ENCODE measurements at places on chromosomes 4 and X. TPM values are rescaled to one million over a fixed set of nuclear protein-coding genes. Genes with fewer than 3 reads are reported as not detected.

PRICKLE3 gene
- 10.9 TPM for total RNA-seq

TKTL2 gene
- total RNA-seq = not detected

NLGN4X gene
- not detected for total RNA-seq

GRIA3 gene
- total RNA-seq = not detected

CEP135 gene
- 10.5 TPM for total RNA-seq

NAA11 gene
- total RNA-seq = not detected

SHROOM4 gene
- total RNA-seq = 0.09 TPM

GAGE12F gene
- total RNA-seq = not detected

ERCC6L gene
- total RNA-seq = 9.7 TPM

HTATSF1 gene
- total RNA-seq = 38.3 TPM

ZNF185 gene
- total RNA-seq = 5.9 TPM

CSN2 gene
- total RNA-seq = not detected

PARM1 gene
- total RNA-seq = 1.7 TPM

DNA sequence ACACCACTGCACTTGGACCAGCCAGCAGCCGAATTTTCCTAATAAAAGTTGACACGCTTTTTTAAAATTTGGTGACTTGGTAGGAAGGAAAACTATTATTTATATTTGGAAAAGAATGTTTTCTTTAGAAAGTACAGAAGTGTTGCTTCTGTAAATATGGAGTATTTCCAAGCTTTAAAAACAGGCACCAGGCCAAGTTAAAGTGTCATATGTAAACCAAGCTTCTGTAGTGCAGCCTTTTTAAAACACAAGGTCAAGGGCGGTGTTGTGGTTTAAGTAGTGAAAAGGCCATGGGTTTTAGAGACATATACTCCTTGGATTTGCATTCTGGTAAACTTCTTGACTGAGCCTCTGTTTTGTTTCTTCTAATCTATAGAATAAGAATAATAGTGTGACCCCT, 62.7 kb downstream of the TRIM2 start:
- DNase-seq = no peak

DNA sequence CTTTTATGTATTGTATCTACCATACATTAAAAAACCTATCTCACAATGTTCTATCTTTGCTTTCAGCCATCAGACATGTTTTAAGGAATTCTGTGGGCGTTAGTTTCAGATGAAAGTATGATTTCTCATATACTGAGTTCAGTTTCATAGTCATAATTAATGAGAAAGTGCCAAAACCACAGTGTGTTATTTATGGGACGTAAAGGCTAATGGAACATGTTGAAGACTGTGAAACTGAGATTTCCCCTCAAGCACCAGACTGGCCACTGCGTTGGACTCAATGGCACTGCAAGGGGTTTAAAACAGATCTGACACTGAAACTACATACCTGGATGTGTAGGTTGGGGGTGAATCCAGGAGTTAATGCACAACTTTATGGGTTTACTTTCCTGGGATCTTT, 32.0 kb downstream of the F8 start:
- DNase-seq = no peak

DNA sequence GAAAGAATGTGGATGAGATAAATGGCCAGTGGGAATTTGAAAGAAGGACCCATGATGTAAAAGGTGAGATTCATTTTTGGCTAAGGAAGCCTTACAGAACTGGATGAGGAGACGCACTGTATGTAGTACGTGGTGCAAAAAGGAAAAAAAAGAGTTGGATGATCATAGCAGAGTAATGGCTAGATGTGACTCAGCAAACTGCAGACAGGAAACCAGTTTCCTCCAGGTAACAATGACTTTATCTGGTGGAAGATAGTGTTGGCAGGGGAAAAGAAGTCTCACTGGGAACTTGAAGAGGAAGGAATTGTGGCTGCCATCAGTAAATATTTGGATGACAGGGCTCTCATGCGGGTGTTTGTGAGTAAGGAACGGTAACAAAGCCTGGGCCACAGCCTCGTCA, 243.2 kb downstream of the CPE start:
- no peak for DNase-seq

DNA sequence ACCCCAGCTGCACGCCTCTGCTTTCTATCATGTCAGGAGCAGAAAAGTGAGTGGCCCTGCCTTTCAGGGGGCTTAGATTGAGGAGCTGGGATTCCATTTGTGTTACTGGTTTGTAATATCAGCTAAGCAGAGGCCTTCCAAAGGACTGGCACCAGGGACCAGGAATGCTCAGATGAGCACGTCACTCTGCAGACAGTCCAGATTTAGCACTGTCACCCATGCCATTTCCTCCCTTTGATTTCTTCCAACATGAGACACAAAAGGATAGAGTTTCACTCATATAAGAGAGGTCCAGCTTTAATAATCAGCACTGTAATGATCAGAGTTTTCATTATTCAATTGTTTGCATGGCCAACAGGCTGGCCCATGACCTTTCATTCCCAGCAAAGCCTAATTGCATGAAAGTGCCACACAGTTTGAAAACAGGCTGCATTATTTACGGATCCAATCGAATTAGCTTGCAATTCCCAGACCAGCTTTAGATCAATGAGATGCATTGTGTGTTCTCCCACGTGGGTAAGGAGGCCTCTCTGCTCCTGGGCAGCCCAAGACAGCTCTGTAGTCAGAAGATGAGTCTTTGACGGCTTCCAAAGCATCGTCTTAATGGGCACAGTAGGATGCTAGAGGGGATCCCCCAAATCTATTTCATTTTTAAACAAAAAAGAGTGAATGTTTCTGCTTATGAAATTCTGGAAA, 9.8 kb upstream of the SLC2A9 start:
- no peak for DNase-seq

DNA sequence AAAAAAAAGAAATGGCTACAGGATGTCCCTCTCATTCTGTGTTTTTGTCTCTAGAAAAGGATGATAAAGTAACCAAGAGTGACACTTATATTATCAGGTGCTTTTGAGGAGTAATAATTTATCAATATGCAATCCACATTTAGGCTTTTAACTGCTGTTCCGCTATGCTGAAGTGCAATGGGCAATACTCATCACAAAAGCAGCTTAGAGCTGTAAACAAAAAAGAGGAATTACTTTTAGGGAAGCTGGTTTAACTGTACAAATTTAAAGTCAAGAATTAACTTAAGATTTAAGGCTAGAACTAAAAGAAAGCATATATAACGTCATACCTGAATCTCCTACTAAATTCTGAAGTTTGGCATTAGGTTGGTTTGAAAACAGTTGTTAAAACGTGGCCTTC, 93.5 kb upstream of the DDX3X start:
- DNase-seq = no peak

DNA sequence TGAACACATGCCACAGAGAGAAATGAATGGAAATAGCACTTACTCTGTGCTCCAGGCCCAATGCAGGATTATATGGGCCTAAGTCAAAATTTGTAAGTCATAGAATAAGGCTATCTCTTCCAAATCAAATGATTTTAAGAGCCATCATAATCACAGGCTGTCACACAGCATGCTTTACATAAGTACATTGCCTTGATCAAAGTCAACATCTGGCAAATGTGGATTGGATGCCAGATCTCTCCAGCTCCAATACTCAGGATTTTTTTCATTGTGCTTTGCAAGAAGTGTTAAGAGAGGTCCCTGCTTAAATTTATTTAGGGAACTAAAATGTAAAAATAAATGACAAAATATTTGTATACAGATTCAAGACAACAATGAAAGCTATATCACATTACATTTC, 299.9 kb downstream of the PRDM5 start:
- no peak for DNase-seq

DNA sequence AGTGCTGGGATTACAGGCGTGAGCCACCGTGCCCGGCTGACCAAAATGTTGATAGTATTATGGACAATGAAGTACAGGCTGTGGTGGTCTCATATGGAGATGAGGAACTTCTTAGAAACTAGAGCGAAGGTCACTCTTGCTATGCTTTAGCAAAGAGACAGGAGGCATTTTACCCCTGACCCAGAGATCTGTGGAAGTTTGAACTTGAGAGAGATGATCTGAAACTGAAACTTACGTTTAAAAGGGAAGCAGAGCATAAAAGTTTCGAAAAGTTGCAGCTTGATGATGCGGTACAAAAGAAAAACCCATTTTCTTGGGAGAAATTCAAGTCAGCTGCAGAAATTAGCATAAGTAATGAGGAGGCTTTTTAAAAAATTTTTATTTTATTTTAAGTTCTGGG, 8.5 kb upstream of the CTAG2 start:
- no peak for DNase-seq

GRCh38 chr4:77631276-77631675, 25.7 kb downstream of the CXCL13 start:
- DNase-seq = no peak

DNA sequence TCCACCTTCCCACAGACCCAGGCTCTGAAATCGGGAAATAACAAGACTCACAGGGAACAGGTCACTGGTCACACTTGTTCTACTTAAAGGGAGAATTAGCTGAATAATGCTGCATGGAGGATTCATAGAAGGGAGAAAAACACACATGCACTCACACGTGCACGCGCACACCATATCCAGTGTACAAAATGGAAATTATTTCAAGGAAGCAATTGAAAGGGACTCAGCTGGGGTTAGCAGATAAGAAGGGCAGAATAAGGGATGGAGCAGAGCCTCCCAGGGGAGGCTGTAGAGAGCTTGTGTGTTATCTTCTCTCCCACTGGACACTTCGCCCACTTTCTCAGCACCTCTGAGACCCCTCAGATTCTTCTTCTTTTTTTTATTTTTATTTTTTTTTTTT, 10.3 kb downstream of the GABRQ start:
- DNase-seq = no peak

- DNase-seq = no peak
These were observed 8.0 kb upstream of the MSMO1 start for GRCh38 chr4:165319509-165319908.

DNA sequence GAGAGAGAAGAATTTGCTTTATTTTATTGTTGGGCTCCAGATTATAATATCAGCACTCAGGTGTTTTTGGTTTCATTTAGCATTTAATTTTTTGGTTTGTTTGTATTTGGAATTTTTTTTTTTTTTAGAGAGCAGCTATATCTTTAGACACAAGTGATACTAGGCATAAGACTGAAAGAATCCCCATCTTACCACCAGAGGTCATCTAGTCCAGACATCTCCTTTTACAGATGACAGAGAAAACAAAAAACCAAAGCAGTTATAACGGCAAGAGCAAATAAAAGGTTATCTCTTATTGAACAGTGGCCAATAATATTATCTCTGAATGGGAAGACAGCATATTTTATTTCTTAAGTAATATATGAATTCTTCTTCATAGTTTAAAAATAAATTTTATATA, 22.8 kb downstream of the USP38 start:
- no peak for DNase-seq

- no peak for DNase-seq
These were observed 18.0 kb upstream of the PRDM5 start for GRCh38 chr4:120940547-120940946.

DNA sequence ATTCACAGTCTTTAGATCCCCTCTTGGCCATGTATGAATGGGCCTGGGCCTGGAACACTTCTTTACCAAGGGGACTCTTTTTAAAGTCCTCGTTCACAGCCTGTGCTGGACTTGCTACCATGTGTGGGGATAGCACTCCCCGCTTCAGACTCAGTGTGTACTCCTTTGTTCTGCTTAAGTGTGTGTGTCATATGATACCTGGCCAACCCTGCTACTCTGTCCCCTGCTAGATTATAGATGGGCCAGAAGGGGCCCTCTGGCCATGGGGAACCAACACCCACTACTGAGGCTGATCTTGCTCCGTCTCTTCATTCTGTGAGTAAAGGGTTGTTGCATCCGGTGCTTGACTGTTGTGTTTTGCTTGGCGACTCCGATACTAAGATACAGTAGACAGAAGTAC, 8.0 kb downstream of the CCDC110 start:
- DNase-seq = no peak

GRCh38 chr4:147968641-147969040, 236.8 kb downstream of the ARHGAP10 start:
- no peak for DNase-seq

GRCh38 chrX:17021851-17022604, 75.6 kb downstream of the REPS2 start:
- no peak for DNase-seq

DNA sequence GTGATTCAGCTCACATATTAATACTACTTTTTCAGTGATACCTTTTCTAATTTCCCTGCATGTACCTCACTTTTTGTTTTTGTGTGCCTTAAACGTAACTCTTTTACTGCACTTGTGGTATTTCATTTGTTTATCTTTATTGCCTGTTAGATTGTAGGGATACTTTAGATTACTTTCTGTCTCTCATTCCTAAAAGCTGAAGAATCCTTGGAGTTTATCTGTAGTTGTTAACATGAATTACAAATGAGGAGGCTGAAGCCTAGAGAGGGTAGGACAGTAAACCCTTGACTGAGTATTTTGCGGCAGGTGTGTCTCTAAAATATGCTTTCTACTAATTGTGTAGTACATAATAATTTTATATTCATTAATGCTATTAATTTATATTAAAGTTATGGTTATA, 34.9 kb downstream of the BMP2K start:
- no peak for DNase-seq

DNA sequence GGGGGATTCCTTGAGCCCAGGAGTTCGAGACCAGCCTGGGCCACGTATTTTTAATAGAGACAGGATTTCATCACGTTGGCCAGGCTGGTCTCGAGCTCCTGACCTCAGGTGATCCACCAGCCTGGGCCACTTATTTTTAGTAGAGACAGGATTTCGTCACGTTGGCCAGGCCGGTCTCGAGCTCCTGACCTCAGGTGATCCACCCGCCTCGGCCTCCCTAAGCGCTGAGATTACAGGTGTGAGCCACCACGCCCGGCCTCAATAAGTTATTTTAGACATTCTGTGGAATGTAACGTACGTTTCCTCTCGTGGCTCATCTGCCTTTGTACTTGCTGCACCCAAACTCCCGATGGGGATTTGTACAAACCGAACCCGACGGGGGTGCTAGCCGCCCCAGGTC, 8.8 kb downstream of the ASMT start:
- no peak for DNase-seq

GRCh38 chrX:109619771-109620170, 5.2 kb downstream of the KCNE5 start:
- DNase-seq = no peak

GRCh38 chr4:89837385-89837992, 528 bp upstream of the SNCA start:
- no peak for DNase-seq

DNA sequence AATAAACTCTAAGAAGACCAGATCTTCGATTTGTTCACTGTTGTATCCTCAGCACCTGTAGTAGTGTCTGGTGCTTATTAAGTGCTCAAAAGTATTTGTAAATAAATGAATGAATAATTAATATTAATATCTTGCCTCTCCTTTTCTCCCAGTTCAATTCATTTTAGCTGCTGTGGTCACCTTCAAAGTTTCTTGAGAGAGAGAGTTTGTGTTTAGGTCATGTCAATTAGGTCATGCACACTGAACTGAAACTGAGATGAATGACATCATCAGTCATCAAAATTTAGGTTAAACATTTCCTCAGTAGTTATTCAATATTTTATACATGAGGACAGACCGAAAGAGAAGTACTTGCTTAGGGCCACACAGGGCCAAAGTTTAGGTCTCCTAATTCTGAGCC, 73.5 kb downstream of the ANXA3 start:
- no peak for DNase-seq

All from Caco-2 (cell line).